ENCODE measurements at places on chromosomes 12 and 14. TPM values are rescaled to one million over a fixed set of nuclear protein-coding genes. Genes with fewer than 3 reads are reported as not detected.

Gene BIN2
- not detected for total RNA-seq

Gene C12orf54
- total RNA-seq = not detected

Gene BCL2L14
- total RNA-seq = not detected

Gene TCP11L2
- 22.2 TPM for total RNA-seq

Gene HCAR2
- total RNA-seq = not detected

Gene RIMBP2
- total RNA-seq = not detected

Gene RNU4-1
- under 0.01 TPM for total RNA-seq

Gene NUP37
- 54.9 TPM for total RNA-seq

Gene PMCH
- 0.61 TPM for total RNA-seq

Gene KLHDC1
- total RNA-seq = 1.1 TPM

Gene LRR1
- 34.4 TPM for total RNA-seq

Gene ASCL4
- total RNA-seq = not detected

Gene NKX2-1
- not detected for total RNA-seq

Gene CLEC1A
- total RNA-seq = 24.4 TPM

Gene KRT82
- not detected for total RNA-seq

Gene LRRC9
- not detected for total RNA-seq

Gene SLC17A8
- total RNA-seq = not detected

Gene CLEC4E
- not detected for total RNA-seq

Gene TAS2R42
- total RNA-seq = not detected

Gene TXNRD1
- 408 TPM for total RNA-seq

Gene MYO1H
- not detected for total RNA-seq

Gene OR4M1
- not detected for total RNA-seq

Gene PLEKHD1
- total RNA-seq = under 0.01 TPM

Gene IFNG
- not detected for total RNA-seq

Gene RHEBL1
- total RNA-seq = 1.6 TPM

Gene ZC2HC1C
- total RNA-seq = 3.6 TPM

Gene TAS2R14
- 1.3 TPM for total RNA-seq

All from epithelial cell of umbilical artery (primary cell).